Globus pallidus (tissue), 1 donor: ENCODE measurements at places on chromosomes 5 and 9.

DNA sequence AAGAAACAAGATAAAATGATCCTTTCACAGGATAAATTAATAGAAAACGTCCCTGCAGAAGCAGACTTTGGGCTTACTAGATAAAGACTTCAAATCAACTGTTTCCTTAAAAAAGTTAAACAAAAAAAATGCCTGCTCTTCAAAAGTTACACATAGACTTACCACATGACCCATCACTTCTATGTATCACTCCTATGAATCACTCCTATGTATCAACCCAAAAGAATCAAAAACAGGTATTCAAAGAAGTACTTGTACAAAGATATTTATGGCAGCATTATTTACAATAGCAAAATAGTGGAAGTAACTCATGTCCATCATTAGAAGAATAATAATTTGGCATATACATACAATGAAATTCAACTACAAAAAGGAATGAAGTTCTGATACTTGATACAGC is 56.3 kb upstream of the PRDM9 start:
- DNase-seq, result no peak

DNA sequence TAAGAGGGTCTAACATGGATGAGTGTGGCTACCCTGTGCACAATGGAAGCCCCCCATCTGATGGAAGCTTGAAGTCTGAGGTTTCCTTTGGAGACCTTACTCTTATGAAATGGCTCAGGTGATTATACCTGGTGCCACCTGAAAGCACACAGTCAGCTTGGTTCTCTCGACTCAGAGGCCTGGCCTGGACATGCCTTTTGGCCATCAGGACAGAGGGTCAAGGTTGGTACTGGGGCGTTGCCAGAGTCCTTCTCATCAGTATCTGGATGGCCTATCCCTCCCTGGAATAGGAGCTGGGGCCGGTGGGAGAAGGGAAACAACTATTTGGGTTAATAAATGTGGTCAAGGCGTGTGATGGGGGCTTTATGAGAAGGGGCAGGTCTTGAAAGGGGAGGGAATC is 48.9 kb downstream of the COL27A1 start:
- no peak for DNase-seq

- no peak for DNase-seq
Measured at GRCh38 chr9:18721267-18721994, 247.5 kb downstream of the ADAMTSL1 start.

- DNase-seq, result no peak
Measured at GRCh38 chr5:1460054-1460682, 14.9 kb upstream of the SLC6A3 start.

DNA sequence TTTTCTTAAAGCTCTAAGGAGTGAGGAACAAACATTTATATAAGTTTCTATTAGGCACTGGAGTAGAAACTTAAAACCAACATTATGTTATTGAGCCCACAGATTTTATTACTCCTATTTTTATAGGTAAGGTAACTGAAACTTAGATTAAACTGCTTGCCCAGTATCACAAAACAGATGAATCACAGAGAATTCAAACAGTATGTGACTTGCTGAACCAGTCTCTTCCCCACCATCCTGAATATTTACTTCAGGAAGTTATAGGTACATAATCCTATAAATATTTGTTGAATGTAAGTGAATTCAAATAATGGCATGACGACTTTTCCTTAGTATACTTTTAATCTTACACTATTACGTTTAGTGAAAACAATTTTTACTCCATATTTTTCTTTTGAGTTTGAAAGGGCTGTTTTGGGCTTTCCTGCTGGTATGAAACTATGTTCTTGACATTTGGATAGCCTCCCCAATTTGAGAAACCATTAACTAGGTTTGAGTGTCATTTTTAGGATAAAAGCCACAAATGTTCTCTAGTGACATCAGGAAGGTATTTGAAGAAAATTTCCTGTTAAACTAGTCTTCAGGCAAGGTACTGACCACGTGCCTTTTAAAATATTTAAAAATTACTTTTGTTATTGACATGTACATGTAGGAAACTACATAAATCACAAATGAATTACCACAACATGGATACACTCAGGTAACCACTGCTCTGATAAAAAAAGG is 39.3 kb downstream of the PRRC1 start:
- DNase-seq, result no peak

- no peak for DNase-seq
Measured at GRCh38 chr5:151151263-151151660, 6.3 kb downstream of the ANXA6 start.

DNA sequence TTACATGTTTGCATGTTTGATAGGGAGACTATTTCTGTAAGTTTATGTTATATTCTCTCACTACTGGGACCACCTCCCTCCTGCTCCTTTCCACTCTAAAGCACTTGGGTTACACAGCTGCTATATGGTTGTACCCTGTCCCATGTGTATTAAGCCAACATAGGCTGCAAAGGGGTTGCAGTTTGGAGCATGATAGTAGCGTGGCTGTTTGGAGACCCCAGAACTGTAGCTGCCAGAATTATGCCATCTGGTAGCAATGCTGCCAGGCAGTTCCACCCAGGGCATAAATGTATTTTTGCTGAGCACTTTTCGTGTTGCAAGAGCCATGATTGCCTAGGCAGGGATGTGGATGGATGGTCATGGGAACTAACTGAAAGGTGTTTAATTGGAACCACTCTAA is 81.8 kb downstream of the CNTLN start:
- no peak for DNase-seq

DNA sequence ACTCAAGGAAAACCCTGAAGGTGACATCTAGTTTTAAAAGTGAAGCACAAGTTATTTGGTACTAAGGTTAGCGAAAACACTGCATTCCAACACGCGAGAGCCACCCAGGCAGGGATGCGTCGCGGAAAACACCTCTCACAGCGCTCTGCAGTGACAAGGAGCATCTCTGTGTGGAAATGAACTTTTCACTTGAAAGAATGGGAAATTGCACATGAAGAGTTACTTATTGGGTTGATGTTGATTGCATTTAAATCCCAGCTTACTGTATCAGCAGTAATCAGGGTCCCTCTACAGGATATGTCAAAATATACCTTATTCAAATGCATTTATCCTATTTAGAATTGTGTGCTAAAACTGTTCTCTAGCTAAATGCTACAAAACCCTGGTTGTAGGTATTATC is 144.4 kb downstream of the BNC2 start:
- no peak for DNase-seq

- DNase-seq, result peak; percentile 6
Measured at GRCh38 chr5:63959177-63959982, 2.9 kb downstream of the HTR1A start.

- no peak for DNase-seq
Measured at GRCh38 chr9:34072410-34072809, 23.7 kb upstream of the UBAP2 start.

GRCh38 chr5:14438195-14438606 is 143.4 kb upstream of the OTULINL start:
- DNase-seq, result no peak

- no peak for DNase-seq
Measured at GRCh38 chr5:1274471-1274870, 20.4 kb downstream of the TERT start.

DNA sequence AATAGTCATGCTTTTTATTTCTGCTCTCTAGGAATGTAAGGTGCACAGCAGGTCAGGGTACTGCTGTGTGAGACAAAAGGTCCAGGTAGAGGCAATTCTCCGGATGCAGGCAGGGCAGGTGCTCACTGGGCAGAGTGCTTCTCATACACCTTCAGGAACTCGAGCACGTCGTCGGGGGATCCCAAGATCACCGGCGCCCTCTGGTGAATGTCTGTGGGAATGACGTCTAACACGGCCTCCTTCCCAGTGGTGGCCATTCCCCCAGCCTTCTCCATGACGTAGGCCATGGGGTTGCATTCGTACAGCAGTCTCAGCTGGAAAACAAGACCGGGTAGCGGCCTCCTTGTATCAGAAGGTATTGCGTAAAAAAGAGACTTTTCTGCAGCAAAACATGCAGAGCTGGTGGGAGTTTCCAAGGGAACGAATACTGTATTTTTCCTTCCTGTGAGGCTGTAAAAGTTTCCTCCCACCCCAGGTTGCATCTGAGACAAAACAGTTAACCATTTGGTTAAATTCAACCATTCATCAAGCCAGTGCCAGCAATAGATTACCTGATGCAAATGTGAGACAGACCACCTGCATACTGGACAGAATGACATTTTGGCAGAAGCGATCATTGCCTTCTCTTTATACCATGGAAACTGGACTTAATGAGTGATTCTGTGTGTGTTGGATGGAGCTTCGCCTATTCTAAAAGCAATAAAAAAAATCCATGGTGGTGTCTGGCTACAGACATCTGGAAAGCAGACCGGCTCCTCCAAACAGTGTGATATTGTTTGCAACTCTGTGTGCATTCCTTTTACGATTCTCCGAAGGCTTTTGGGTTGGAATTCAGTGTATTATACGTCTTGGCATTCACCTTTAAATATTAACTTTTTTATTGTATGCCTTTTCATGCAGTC is 9.9 kb upstream of the FBP2 start:
- DNase-seq, result peak; percentile 69

DNA sequence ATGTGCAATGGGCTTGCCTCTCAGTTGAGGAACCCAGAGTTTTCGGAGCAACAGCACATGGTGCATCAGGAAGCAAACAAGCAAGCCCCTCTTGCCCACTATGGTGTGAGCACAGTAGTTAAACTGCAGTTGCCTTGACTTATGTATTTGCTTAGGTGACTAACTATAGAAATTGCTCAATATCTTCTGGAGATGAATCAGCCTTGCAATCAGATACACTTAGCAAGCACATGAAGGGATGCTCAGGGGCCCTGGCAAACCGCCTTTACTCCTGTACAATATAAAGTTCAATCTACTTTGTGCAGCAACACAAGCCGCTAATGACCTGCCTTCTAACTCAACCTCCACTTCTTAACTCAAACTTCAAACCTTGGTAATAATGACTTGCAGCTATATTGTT is 581.7 kb upstream of the RIOK2 start:
- DNase-seq, result no peak

- no peak for DNase-seq
Measured at GRCh38 chr5:66808663-66809062, 212.5 kb downstream of the MAST4 start.

GRCh38 chr5:83000428-83000827 is 76.8 kb downstream of the TMEM167A start:
- DNase-seq, result no peak

- no peak for DNase-seq
Measured at GRCh38 chr9:15824310-15824709, 271.5 kb downstream of the CCDC171 start.

- DNase-seq, result peak; percentile 72
Measured at GRCh38 chr9:33676746-33677505, 118.4 kb upstream of the PRSS3 start.

- no peak for DNase-seq
Measured at GRCh38 chr5:121273833-121274433, 577.7 kb upstream of the FTMT start.

DNA sequence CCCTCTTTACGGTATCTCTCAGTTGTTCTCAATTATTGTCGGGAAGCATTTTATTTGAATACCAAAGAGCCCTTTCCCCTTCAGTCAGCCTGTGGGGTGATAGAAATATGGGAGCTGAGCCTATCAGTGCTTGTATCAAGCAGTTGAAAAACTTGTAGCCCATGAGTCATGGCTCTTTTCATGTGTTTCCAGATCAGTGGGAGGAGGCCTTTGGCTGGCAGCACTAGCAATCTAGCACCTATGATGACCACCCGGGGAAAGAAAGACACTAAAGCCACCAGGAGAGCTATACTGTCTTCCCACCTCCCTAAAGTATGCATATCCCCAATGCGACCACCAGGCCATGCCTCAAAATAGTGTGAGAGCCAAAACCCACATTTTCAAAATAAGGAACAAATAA is 696.9 kb upstream of the C9orf72 start:
- DNase-seq, result no peak

DNA sequence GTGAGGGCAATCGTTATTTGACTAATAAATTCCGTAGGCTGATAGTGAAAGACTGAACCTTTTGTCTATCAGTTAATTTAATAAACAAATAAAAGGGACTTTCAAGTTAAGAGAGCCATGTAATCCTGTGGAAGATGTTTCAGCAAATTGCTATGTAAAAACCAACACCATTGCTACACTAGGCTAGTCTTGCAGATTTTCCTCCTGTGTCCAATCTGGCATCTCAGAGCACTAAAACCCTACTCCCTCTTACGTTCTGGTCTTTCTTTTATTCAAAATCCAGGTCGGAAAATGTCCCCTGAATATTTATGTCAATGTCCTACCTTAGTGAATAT is 478.8 kb upstream of the TNC start:
- no peak for DNase-seq

DNA sequence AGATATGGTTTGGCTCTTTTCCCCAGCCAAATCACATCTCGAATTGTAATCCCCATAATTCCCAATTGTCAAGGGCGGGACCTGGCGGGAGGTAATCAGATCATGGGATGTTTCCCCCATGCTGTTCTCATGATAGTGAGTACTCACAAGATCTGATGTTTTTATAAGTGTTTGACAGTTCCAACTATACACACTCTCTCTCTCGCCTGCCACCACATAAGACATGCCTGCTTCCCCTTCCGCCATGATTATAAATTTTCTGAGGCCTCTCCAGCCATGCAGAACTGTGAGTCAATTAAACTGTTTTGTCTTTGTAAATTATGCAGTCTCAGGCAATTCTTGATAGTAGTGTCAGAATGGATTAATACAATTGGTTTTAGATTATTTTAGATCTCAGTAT is 475.7 kb upstream of the CYLC2 start:
- DNase-seq, result no peak

- no peak for DNase-seq
Measured at GRCh38 chr9:32264170-32264864, 120.1 kb upstream of the ACO1 start.

GRCh38 chr5:155193029-155193428 is 179.5 kb downstream of the KIF4B start:
- DNase-seq, result no peak

DNA sequence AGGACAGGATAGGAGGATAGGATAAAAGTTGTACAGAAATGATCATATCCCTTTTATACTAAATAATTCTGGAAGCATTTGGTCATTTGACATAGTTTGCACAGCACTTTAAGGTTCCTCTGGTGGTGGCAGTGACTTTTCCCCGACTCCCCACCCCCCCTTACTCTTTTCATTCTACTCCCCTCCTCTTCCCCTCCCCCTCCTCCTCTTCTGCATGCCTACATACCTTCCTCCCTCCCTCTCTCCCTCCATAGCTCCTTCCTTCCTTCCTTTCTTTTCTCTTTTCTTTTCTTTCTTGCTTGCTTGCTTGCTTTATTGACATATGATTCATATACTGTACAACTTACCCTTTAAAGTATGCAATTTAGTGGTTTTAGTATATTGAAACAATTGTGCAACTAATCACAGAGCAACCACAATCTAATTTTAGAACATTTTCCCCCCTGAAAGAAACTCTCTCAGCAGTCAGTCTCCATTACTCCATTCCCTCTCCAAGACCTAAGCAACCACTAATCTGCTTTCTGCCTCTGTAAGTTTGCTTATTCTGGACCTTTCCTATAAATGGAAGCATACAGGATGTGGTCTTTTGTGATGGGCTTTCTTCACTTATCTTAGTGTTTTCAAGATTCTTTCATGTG is 159.0 kb downstream of the HACD4 start:
- DNase-seq, result no peak
